ENCODE measurements at places on chromosomes 4 and X.

- DNase-seq = no peak
Measured at GRCh38 chr4:113776679-113777078, 15.1 kb upstream of the CAMK2D start.

GRCh38 chrX:13293700-13294099 lies 26.2 kb downstream of the ATXN3L start:
- no peak for DNase-seq

DNA sequence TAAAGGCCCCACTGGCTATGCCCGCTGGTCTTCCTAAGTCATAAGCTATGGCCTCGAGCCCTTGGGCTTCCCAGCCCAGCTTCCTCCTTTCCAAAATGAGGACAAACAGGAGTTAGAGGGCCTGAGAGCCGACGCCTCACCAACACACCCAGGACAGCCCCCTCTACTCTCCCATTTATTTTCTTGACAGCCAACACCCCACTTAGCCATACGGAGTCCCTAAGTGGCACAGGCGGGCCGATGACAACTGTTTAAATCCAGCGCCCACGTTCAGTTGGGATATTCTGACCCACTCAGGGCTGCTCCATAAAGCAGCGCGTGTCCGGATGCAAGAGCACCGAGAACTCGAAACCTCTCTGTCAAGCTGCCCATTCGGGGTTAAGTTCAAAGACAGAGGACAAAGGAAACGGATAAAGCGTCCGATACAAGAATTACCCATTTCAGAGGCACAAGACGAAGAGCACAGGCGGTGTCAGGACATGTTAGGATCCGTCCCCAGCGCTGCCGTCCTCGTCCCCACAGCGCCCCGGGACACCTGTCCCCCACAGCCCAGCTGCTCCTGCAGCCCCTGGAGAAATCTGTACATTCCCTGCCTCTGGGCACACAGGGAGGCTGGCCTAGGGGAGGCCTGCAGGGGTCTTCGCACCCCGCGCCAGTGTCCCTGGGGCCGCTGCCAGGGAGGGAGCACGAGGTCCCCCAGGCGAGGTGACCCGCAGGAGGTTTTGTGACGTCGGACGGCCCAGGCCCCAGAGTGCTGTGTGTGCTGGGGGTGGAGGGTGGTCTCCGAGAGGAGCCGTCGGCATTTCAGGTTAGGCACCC lies 1.2 kb downstream of the PRKX start:
- DNase-seq = peak; percentile 63

DNA sequence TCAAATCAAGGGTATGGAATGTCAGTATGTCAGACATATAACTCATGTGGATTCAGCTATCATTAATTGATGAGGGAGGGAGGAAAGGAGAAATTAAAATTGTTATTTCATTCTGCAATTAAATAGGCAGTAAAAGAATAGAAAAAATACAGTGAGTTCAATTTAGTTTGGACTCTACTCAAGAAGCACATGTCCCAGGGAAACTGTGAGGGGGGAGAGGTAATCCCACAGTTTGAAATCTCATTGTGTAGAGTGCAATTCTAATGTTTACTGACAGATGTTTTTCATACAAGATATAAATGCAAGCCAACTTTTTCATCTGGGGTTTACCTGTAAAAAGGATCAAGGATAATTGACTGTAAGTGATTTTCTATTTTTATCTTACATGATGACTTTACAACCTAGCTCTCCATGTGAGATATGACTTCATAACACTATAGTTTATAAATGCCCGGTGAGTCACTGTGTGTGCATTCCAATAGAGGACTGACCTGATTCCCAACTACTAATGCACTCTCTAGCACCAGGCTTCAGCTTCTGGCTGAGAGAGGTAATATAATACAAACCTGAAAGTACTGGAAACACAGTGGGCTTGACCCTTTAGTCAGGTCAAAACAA lies 35.2 kb upstream of the SCD5 start:
- peak; percentile 29 for DNase-seq
